NCI-H1105 treated with DMSO at 0.1 percent for 48 hours (cell line): ENCODE measurements at places on chromosomes 2 and 18.
A peak's percentile ranks its signal among the peaks of the same experiment; 100 is the strongest.

- DNase-seq, result no peak
Observed at GRCh38 chr2:106193690-106193976, 468 bp downstream of the UXS1 start.

- DNase-seq, result peak; percentile 24
Observed at GRCh38 chr2:186516396-186516795, 30.3 kb downstream of the ZC3H15 start.

DNA sequence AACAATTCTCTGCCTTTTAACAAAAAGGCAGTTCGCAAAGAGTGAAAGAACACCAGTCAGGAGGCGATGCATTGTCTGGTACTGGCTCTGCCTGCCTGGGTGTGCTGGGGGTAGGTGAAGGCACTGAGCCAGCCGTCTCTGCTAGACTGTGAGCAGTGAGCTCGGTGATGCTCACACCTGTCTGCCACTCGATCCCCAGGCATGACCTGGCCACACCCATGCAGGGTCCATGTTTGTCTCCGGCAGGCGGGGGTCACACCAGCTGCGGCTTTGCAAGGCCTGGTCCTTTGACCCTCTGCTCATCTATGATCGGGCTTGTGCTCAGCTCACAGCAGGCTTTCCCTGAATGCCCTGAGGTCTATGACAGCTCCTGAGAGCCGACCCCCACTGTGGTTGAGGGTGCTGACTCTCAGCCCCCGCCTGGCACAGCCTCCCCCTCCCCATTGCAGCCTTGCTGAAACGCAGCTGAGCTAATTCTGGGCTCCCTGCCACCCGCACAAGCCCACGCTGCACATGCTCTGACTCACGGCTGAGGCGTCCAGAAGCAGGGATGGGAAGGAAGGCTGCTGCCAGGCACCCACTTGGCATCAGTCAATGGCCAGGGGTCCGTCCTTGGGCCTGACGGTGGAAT is 23.7 kb downstream of the CRACDL start:
- DNase-seq, result peak; percentile 93

- DNase-seq, result no peak
Observed at GRCh38 chr2:64950226-64951160, 38.7 kb upstream of the SLC1A4 start.

DNA sequence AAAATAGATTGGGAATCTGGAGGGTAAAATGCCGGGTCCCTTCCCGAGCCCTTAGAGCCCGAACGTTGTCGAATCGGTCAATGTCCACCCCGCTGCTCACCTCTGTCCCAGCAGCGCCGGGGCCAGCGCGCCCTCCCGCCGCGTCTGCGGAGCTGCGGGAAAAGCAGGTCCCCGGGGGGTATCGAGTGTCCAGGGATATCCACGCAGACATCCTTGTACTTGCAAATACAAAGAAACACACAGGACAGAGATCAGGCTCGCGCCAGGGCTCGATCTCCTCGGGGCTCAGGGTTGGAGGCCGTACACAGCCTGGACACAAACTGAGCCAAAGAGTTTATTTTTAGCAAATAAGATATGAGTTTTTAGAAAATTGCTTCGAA is 2.3 kb upstream of the GATA6 start:
- no peak for DNase-seq

DNA sequence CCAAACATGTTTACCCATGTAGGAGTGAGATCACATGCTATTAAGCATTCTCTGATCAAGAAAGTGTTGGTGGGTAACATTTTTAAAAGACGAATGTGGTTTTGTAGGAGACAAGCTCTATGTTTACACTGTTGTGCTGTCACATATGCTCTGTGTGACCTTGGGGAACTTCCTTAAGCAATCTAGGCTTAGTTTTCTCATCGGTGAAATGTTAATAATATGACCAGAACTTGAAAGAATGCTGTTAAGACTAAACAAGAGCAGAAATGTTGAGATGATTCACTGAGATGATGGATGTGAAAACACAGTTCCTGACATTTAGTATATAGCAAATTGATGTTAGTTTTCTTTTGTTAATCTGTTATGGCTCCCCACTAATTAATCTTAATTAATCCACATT is 860.9 kb upstream of the CNTNAP5 start:
- no peak for DNase-seq

- DNase-seq, result no peak
Observed at GRCh38 chr2:96325884-96326255, 753 bp downstream of the ITPRIPL1 start.

GRCh38 chr2:241645915-241646645 is 8.6 kb downstream of the ATG4B start:
- DNase-seq, result no peak

- DNase-seq, result no peak
Observed at GRCh38 chr2:126827371-126827770, 71.3 kb upstream of the TEX51 start.

DNA sequence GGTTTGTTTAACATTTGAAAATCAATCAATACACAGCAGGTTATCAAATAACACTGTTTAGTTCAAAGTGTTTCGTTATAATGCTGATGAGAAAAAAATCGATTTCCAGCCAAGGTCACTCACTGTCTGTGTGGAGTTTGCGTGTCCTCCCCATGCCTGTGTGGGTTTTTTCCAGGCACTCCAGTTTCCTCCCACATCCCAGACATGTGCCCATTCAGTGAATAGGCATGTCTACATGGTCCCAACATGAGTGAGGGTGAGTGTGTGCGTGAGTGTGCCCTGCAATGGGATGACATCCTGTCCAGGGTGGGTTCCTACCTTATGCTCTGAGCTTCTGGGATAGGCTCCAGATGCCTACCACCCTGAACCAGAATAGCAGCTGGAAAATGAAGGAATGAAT is 8.7 kb upstream of the GKN2 start:
- DNase-seq, result no peak

DNA sequence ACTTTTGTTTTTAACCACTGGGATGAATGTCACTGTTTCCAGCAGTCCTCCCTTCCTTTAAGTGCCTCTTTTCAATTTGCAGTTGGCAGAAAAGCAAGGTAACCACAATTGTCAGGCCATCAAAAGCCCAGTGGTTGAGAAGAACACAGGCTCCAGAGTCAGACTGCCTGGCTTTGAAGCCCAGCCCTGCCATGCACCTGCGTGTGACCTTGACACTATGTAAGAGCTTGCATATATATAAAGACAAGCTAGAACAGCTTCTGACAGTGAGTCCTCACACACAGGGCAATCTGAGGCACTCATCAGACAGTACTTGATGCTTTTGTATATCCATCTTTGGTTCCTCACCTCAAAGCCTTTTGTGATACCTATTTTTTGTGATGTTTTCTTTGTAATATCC is 11.0 kb downstream of the CCBE1 start:
- no peak for DNase-seq

DNA sequence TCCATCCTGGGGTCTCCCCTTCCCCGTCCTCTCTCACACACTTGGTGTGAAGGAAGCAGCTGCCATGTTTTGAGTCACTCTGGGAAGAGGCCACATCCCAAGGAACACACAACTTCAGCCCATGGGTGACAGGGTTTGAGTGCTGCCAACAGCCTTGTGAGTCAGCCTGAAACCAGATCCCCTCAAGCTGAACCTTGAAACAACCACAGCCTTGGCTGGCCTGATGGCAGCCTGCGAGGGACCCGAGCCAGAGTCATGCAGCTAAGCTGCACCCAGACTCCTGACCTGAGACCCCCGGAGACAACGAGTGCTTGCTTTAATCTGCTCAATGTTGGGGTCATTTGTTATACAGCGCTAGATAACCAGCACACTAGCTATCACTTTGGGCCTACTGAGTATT is 19.3 kb upstream of the MC2R start:
- no peak for DNase-seq

DNA sequence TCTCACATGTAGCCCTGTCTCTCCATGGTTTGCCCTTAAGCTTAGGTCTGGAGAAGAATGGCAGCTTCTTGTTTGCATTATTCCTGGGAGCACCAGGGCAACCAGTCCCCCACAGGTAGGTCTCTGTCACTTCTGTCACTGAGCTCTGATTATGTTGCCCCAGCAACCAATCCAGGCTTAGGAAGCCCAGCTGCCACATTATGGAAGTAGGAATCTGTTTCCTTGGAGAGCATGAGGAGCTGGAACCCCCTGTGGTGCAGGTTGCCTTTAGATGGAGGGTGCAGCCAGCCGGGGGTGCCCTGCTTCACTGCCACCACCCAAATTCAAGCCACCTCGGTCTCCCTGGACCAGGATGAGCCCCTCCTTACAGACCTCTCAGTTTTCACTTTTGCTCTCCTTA is 4.8 kb downstream of the RESP18 start:
- no peak for DNase-seq

GRCh38 chr2:146131048-146131447 is 1611.1 kb upstream of the ZEB2 start:
- DNase-seq, result no peak

DNA sequence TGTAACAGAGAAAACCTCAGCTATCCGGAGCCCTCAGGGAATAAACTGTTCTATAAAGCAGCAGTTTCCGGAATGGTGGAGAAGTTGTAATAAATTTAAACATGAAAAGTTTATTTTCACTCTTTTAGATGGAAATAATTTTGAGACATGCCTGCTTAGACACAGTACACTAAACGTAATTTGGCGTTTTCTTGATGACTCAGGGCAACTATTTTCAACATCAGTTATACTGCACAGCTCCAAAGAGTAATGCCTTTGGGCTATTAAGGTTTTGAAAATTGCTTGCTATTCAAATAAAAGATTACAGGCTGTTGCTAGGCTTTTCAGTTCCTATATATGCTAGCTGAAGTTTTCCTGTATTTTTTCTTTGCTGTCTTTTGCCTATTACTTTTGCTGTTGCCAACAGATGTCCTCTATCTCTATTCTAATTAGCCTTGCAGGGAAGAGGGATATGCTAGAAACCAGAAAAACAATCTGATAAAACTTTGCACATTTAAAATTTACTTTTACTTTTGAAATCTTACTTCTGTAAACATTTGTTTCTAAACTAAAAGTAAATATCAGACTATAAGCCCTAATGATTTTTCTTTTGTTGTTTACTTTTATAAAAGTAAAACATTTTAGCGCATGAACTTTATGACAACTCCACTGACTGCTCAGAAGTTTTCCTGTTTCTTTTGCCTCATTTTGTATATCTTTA is 113.4 kb upstream of the WDSUB1 start:
- DNase-seq, result no peak

- peak; percentile 63 for DNase-seq
Observed at GRCh38 chr2:137865954-137866540, 98.2 kb upstream of the HNMT start.

GRCh38 chr18:69636529-69637301 is 236.0 kb downstream of the DOK6 start:
- no peak for DNase-seq

GRCh38 chr2:73070643-73071359 is 711 bp downstream of the SFXN5 start:
- DNase-seq, result no peak

DNA sequence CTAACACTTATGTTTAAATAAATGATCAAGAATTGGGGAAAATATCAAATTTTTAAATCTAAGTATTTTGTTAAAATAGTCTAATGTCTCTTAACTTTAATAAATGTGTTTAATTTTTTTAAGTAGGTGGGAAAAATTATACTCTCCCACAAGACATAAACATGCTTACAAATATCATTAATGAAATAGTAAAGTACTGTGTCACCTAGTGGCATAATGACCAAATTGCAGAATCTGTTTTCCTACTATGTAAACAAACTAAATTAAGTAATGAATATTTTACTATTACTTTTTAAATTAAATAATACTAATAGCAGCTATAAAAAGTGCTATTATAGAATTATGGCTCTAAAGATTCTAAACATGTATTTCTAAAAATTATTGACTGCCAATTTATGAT is 52.0 kb upstream of the CHAC2 start:
- DNase-seq, result peak; percentile 4

DNA sequence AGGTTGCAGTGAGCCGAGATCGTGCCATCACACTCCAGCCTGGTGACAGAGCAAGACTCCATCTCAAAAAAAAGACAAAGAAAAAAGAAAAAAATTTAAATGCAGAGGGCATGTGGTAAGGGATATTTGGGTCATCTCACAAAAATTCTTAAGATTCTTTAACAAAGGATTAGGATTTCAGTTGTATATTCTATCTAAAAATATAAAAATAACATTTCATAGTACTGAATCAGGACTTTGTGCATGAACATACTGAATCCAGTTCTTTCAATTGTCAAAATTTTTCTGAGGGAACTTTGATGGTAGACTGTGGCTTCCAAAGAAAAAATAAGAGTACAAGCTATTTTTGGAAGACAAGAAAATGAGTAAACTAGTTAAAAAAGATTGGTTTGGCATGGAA is 6.5 kb upstream of the PPP3R1 start:
- DNase-seq, result no peak

DNA sequence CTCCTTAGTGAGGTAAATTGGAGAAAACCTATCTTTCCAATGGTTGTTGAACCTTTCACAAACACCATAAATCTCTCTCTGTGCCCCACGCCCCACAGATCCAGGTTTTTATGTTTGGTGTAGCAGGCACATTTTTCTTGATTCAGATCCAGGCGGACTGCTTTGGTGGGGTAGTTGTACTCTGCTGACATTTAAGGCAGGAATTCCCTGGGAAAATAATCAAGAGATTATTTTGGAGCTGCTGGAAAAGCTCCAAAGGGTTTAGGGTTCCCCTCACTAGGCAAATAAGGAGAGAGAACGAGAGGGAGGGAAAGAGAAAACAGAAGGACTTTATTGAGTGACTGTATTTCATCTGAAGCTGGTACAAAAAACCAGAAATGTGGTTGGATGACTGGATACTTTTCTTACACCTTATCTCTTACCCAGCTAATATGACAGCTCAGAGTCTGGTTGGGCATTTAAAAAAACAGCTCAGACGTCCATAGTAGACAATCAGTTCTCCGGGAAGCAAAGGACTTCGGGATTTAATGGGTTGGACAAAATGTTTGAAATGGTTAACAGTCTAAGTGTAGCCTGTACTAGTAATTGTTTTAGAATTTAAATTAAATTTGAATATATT is 3.6 kb upstream of the AQP4 start:
- no peak for DNase-seq

DNA sequence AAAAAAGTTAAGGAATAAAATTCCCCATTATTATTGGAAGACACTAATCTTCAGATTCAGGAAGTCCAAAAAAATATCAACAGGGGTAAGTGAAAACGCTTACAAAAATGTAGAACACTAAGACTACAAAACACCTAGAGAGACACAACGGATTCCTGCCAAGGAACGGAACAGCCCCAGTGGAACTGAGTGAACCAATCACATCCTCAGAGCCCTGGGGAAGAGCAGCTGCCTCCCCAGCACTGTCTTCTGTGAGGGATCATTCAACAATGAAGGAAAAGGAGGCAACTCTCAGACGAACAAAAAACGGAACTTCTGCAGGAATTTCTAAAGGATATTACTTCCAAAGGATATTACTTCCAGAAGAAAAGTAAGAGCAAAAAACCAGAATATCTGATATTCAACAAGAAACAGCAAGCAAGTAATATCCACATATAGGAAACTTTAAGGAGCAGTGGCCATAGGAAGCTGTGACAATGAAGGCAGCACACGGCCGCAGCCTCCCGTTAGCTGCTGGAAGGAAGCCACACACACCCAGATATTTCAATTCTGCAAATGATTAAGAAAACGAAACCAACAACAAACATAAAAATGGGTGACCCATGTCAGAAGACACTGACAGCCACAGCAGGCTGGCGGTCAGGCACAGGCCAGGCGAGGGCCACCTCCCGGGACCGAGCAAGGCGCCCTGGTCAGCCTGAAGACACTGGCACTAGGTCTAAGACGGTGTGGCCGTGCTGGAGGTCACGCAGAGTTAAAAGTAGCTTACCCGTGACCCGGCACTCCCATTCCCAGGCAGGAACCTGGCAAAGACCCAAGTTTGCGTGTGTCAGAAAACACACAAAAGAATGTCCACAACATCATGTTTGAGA is 81.8 kb downstream of the HDAC4 start:
- DNase-seq, result no peak

- no peak for DNase-seq
Observed at GRCh38 chr2:64910972-64911433, 78.2 kb upstream of the SLC1A4 start.

GRCh38 chr2:59463426-59463825 is 1090.0 kb downstream of the BCL11A start:
- DNase-seq, result no peak
